ENCODE measurements at places on chromosomes 3 and 15. TPM values are rescaled to one million over a fixed set of nuclear protein-coding genes. Genes with fewer than 3 reads are reported as not detected.

The TMEM44 gene
- 31.5 TPM for total RNA-seq

The CAMK2N2 gene
- total RNA-seq, result 0.36 TPM

DNA sequence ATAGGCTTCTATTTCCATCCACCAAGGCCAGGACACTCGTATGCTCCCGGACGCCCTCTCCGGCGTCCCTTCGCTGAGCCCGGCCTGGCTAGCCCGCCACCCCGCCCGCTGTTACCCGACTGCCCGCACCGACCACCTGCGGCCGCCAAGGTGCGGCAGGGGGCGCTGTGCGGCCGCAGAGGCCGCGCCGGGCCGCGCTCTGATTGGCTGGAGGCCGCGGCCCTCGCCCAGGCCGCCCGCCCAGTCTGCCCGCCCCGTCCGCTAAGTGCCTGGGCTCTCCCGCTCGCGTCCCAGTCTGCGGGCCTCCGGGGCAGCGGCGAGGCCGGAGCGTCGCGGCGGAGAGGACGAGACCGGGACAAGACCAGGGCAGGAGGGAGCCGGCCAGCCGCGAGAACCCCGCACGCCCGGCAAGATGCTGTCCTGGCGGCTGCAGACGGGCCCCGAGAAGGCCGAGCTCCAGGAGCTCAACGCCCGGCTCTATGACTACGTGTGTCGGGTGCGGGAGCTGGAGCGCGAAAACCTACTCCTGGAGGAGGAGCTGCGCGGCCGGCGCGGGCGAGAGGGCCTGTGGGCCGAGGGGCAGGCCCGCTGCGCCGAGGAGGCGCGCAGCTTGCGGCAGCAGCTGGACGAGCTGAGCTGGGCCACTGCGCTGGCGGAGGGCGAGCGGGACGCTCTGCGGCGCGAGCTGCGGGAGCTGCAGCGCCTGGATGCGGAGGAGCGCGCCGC lies at the start of gene SYNM:
Gene SYNM (plus strand): TSS at position 293 of the 726 bp plus-strand sequence. CDS start 120 bp downstream, at position 413.
- no peaks in the 10 kb centered on the region for H3K36me3 ChIP-seq
- H3K27ac ChIP-seq, result peak within 1 kb of the TSS; percentile 80
- peaks cover 3% of the 10 kb centered on the region for H3K4me1 ChIP-seq
- H3K27me3 ChIP-seq, result no peaks in the 10 kb centered on the region

- DNase-seq, result no peak
- no peaks in the 10 kb centered on the region for H3K4me1 ChIP-seq
- H3K4me3 ChIP-seq, result no peak overlapping the region
- no peak overlapping the region for H3K27ac ChIP-seq
Observed at GRCh38 chr15:64246364-64247189, 83.8 kb upstream of the PPIB start.

Data from aorta (tissue), 5 donors.